ENCODE measurements at places on chromosomes 6 and 20.

- peak; percentile 48 for DNase-seq
Observed at GRCh38 chr6:20688710-20689500, 154.6 kb downstream of the CDKAL1 start.

DNA sequence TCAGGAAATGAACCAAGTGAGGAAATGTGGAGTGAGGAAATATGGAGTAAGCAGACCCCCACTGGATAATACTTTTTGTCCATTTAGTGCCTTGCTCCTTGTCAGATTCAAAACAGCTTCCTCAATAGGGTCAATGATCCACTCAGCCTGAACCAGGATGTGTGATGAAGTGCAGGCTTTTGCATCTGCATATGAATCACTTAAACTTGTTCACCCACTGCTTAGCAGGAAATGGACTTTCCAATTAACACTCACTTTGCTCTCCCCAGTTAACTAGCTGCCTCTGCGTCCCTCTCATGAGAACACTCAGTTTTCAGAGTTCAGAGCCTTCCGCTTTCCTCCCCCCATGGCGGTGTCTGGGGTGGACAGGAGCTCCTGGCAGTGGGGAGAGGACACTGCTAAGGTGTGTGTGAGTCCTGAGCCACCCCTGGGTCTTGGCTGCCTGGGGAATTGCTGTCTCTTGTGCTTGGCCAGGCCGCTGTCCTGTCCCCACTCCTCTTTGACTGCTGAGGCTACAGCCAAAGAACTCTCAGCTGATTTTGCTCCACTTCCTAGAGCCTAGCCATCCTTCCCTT, 621.8 kb downstream of the CDH26 start:
- DNase-seq = peak; percentile 57

DNA sequence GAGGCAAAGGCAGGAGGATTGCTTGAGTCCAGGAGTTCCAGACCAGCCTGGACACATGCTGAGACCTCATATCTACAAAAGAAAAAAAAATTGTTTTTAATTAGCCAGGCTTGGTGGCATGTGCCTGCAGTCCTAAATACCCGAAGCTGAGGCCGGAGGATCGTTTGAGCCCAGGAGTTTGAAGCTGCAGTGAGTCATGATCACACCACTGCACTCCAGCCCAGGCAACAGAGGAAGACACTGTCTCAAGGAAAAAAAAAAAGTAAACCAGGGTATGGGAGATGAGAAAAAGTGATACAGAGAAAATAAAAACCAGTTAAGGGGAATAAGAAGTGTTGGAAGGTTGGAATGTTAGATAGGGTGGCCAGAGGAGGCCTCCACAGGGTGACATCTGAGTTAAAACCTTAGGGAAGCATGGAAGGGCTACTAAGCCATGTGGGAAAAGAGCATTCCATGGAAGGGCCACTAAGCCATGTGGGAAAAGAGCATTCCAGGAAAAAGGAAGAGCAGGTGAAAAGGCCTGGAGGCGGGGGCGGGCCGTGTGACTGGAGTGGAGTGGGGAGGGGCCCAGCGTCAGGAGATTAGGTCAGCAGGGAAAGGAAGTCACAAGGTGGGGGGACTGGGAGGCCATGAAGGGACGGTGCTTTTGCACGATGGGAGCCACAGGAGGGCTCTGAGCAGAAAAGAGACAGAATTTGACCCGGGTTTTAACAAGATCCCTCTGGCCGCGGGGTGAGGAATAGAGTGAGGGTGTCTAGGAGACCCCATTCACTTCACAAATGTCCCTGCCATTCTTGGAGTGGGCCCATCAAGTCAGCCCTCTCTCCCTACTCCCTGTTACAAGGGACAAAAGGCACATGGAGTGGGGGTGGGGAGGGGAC, 18.3 kb downstream of the CPNE5 start:
- DNase-seq = peak; percentile 68

DNA sequence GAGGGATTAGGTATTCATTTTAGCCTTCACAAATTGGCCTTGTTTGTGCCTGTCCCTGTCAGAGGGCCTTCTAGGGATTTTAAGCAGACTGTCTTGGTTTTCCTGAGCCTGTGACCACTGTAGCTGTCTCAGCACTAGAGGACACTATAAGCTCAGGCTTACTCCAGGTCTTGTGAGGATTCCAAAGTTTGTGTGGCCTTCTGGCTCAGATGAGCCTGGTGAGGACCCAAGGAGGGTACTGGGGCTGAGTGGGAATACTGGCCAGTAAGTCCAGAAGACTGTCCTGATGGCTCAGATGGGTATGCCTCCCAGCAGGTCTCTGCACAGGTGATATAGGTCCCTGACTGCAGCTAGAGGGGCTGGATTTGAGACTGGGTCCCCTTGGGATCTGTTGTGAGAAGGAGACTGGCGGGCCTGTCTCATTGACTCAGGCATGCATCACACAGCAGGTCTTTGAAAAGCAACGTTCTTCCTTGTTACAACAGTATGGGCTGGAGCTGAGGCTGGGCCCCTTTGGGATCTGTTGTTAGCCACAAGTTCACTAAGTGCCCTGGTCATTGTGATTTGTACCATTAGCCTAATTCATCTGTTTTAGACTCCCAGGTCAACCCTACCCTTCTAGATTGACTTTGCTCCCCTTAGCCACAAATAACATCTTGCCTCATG, 26.3 kb upstream of the TFB1M start:
- DNase-seq = peak; percentile 72

DNA sequence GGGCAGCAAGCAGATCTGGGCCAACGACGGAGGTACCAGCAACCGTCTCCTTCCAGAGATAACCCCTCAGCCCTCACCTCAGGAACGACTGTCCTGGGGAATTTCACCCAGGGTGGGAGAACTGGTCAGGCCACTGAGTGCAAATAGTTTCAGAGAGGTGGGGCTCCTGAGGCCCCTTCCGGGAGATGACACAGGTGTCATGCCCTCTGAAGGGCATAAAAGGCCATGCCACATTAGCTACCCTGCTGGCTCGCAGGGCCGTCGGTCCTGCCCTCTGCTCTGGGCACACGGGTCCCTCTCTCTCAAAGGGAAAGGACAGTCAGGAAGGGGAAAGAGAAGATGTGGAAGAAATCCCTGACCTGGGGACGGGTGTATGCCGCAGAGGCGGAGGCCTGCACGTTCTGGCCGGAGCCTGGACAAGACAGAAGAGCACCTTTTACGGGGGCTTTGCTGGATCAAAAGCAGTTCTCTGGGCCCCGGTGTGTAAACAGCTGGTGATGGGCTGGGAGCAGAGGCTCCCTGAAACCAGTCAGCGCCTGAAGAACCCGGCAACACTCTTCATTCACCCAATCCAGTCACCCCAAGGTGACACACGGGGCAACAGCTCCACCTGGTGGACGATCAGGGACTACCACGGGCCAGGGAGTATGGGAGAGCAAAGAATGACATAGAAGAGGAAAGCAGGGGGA, 6.4 kb upstream of the TAF8 start:
- DNase-seq = peak; percentile 98

DNA sequence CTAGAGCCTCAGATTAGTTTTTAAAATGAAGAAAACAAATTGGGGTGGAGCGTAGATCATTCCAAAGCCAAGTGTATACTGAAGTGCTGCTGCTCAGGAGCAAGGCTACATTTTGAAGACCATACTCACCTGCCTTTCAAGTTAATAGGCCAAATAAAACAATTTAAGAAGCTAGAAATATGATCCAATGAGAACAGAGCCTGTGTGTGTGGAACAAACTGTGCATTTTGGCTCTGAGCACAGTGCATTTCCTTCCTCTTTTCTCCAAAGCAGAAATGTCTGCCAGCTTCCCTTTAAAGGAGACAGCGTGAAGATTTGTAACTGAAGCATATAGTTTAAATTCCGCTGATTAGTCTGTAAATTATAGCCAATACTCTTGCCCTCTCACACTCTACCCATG, 3.2 kb upstream of the IFNGR1 start:
- no peak for DNase-seq

GRCh38 chr6:111534231-111534751, 51.3 kb upstream of the REV3L start:
- DNase-seq = no peak

DNA sequence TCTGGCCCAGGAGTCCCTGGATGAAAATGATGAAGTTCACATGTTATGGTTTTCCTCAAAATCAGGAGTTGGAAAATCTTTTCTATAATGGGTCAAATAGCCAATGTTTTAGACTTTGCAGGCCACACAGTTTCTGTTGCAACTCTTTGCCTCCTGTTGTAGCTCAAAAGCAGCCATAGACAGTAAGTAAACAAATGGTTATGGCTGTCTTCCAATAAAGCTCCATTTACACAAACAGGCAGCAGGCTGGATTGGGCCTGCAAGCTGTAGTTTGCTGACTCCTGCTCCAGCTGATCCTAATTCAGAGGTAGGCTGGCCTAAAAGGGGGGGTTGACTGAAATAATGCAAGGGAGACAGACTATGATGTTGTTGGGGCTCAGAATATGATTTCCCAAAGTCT, 33.0 kb downstream of the METTL24 start:
- DNase-seq = no peak

DNA sequence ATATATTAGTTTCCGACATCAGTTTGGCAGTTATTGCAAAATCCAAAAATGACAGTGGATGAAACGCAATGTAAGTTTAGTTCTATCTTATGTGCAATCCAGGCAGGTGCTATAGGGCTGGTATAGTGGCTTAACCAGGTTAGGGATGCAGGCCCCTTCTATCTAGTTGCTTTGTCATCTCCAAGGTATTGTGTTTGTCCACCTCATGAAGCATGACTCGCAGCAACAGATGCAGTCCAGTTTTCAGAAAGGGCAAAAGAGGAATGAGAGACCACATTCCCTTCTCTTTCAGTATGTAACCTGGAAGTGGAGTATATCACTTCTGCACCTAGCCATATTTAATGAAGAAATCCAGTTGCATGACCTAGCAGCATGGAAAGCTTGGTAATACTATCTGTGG, 59.7 kb downstream of the PKIB start:
- DNase-seq = no peak
